ENCODE measurements at places on chromosomes 3 and 15. TPM values are rescaled to one million over a fixed set of nuclear protein-coding genes. Genes with fewer than 3 reads are reported as not detected.

DNA sequence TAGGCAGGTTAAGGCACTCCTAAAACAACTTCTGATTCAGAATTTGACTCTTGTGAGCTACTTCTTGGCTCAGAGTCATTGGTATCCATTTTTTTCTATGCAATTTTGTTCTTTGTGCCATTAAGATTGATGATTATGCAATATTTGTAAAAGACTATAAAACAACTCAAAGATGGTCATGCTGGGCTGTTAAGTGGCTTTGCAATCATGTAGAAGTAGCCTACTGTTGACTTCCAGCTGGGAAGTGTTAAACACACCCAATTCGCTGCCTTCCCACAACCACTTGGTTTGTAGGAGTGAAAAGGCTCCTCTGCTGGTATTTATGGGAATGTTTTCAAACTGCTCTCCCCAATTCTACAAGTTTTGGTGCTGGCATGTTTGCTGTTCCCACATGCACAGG, 74.7 kb upstream of the COL6A6 start:
- DNase-seq, result no peak

SLC28A2 gene
- not detected for total RNA-seq

- DNase-seq, result no peak
Observed at GRCh38 chr3:152177757-152178156, 91.0 kb upstream of the MBNL1 start.

DNA sequence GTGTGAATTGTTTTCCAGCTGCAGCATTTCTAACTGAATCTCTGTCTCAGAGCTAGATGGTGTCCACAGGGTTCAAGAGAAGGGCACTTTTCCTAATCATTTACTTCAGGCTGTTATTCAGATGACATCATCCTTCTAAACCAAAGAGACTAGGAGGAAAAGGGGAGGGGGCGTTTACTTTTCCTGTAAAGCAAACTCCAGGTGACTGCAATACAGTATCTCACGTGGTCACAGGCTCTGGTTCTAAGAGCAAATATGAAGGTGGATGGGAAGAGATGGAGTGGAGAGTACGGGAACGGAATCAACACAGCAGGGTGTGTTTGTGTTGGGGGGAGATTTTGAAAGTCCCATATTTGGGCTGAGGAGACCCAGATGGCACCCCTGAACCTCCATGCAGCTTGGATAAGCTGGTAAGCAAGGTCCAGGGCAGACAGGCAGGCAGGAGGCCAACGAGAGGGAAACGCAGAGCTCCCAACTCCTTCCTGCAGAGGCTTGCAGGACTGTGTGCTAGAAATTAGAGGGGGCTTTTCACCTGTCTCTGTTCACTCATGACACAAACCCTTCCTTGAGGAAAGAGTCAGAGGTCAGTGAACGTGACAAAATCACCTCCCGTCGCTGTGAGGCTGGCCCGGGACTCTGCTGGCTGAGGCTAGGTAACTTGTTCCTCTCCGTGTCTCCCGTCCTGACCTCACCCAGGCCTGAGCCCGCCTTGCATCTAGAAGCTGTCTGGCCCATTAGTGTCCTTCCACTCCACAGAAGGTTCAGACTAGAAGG, 151.2 kb downstream of the OPA1 start:
- no peak for DNase-seq

- peak; percentile 85 for DNase-seq
Observed at GRCh38 chr3:156760333-156760732, 65.8 kb upstream of the LEKR1 start.

GRCh38 chr15:68782589-68783161, 38.0 kb downstream of the ANP32A start:
- DNase-seq, result no peak

DNA sequence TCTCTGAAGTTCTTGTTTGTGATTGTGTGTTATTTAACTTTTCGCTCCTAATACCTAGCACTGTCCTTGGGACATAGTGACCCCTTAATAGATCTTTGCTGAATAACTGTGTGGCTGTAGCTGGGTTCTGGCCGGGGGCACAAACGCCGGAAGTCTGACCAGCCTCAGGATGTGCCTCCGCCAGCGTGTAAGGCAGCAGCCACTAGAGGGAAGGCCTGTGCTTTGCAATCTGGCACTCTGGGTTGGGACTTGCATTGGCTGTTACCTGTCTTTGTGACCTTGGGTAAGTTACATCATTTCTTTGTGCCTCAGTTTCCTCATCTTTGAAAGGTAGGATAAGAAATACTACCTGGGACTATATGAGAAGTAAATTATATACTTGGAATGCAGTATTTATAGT, 158.7 kb downstream of the GHSR start:
- no peak for DNase-seq

DUOX2 gene
- total RNA-seq, result 0.39 TPM

ITIH4 gene
- total RNA-seq, result 0.95 TPM

DNA sequence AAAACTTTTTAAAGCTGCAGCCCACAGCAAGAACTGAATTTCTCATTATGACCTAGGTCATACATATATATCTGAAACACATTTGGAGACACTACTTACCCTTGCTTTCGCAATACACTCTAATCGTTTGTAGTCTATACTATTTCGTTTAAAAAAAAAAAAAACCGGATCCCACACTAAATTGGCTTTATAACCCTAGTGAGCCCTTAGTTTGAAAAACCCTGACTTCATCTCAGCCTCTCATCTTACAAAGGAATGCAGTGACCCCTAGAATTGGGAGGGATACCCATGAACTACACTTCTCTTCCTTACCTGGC, 4.2 kb downstream of the RARRES1 start:
- DNase-seq, result no peak

LMOD3 gene
- total RNA-seq, result not detected

DNA sequence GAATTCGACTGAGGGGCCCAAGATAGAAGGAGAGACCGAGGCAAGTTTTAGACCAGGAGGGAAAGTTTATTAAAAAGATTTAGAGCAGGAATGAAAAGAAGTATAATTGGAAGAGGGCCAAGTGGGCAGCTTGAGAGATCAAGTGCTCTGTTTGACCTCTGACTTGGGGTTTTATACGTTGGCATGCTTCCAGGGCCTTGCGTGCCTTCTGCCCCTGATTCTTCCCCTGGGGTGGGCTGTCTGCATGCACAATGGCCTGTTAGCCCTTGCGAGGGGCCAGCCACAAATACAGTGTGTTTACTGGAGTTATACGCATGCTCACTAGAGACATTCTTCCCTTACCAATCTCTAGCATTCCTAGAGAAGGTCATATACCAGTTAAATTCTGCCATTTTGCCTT, 70.7 kb upstream of the LARS2 start:
- DNase-seq, result no peak

DNA sequence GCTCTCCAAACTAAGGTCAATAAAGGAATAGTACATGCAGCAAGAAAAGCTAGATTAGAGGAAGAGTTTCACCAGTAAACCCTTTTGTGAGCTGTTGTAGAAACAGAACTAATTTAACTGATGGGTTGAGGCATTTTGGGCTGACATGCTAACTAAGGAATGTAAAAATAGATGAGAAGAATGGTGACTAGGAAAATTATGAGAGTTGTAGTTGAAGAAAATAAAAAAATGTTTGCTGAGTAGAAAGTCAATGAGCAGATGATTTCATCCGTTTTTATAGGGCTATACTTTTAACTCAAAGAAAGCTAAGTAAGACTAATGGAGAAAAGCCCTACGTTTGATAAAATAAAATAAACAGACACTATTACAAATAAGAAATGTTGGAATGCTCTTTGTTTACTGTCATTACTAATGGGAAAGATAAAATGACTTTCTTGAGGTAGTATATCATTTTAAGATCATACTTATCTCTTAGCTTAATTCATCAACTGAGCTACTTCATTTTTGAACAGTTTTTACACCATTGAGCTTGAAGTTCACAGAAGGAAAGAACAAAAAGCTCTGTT, 209.4 kb upstream of the DPH6 start:
- DNase-seq, result no peak

GRCh38 chr15:48634893-48635292, 10.6 kb downstream of the FBN1 start:
- no peak for DNase-seq

GOLGA6L7 gene
- total RNA-seq, result not detected

DNA sequence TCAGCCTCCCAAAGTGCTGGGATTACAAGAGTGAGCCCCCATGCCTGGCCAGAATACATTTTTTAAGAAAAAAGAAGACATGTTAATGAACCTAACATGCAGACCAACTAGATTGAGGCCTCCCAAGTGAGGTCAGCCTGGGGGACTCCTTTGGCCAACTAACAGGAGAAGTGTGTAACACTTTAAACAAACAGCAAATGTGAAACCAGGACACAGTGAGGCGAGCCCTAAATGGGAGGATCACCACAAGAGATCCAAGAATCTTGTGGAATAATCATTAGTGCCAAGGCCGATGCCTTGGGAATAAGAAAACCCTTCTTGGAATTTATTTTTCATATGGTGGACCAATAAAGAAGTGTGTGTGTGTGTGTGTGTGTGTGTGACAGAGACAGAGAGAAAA, 73.9 kb downstream of the ATP10A start:
- DNase-seq, result no peak

- peak; percentile 49 for DNase-seq
Observed at GRCh38 chr3:25156626-25157025, 271.4 kb upstream of the RARB start.

ZNF197 gene
- total RNA-seq, result 14.5 TPM

DNA sequence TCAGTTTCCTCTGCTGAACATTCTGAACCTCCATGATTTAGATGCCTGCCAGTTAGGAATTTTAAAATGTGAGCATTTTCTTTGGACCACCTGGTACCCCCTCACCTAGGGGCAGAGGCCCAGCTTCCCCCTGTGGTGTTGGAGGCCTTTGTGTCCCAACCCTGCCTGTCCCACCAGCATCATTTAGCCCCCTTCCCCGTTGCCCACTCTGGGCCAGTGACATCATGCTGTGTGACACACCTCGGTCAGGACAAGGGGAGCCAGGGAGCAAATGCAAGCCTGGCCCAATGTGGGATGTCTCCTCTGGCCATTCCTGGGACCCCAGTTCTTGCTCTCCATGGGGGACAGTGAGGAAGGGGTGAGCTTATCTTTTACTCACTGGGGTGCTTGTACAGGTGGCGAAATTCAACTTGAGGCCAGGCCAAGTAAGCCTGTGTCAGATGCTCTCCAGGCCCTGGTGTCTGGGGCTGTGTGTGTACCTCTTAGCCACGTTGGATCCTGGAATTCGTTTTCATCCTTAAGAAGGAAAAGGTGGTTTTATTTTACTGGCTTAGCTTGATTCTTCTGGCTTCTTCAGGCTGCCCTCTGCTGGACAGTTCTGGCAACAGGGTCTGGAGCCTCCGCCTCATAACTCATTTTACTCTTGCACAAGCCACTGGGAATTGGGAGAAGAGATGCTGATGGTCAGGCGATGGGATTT, 49.7 kb upstream of the MYZAP start:
- DNase-seq, result no peak

GRCh38 chr3:78506581-78507195, 1261.1 kb downstream of the ROBO1 start:
- peak; percentile 37 for DNase-seq

DNA sequence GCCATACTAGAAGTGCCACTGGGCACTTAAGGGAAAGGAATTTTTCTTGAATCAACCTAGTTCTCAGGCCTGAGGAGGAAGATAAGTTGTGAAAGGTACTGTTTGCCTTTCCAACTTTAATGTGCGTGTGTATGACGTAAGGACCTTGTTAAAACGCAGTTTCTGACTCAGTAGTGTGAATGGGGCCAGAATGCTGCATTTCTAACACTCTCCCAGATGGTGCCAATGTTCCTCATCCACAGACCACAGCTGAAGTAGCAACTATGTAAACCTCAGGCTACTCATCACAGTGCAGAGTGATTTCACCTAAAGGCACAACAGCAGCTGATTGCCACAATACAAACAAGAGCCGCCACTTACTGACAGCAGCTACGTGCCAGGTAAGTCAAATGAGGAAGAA, 103.6 kb downstream of the OTOL1 start:
- DNase-seq, result no peak

GRCh38 chr3:112013058-112013783, 14.5 kb downstream of the TAGLN3 start:
- no peak for DNase-seq

GRCh38 chr3:50435371-50436113, 67.9 kb downstream of the CACNA2D2 start:
- no peak for DNase-seq

SPATA12 gene
- 0.03 TPM for total RNA-seq

CIAO2A gene
- total RNA-seq, result 88.4 TPM

UBAP1L gene
- 0.49 TPM for total RNA-seq

DNA sequence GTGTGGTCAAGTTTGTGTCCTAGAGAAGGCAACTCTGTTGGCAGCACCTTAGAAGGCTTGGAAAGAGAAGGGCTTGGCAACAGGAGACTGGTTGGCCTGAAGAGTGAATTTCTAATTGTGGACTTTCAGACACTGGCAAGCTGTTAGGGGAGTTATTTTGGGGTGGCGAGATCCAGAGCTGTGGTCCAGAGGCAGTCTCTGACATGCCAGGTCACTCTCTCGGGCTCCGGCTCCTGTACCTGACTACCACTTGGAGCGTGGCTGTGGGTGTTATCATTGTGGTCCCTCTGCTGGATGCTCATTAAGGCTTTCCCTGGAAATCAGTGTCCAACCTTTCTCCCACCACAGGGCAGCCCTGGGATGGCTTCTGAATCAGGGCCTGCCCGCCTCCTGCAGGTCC, 209.0 kb downstream of the SLCO3A1 start:
- DNase-seq, result no peak

DNA sequence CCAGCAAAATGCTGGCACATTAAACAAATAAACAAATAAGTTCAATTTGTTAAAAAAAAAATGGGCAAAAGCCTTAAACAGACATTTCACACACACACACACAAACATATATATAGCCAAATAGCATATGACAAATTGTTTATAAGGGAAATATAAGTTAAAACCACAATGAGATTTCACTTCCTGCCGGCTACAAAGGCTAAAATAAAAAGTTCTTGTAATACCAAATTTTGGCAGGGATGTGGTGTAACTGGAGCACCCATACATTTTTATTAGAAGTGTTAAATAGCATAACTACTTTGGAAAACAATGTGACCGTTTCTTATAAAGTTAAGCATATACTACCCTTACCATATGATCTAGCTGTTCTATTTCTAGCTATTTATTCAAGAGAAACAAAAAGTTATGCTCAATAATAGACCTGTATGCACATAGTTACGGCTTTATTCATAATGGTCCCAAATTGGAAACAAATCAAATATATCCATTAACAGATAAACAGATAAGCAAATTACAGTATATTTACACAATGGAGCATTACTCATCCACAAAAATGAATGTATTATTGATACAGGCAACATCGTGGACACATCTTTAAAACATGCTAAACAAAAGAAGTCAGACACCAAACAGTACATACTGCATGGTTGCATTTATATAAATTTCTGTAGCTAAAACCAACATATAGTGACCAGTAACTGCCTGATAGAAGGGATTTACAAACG, 93.9 kb downstream of the EOMES start:
- DNase-seq, result no peak
